ENCODE measurements at places on chromosomes 3 and 15.

DNA sequence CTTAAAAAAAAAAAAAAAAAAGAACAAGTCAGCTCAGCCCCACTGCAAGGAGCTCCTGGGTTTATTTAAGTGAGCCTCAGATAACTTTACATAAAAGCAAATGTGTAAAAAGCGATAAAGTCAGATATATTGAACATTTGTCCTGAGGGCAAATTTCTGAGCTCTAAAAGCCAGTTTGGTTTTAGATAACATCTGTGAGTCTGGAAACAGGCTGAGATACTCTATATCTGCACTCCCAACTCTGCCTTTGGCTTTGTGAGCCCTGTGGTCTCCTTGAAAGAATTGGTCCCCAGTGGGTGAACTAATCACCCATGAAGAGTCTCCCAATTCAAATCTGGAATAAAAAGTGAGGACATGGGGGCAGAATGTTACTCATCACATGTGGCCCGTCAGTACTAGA, 104.6 kb downstream of the APBA2 start:
- DNase-seq = no peak

DNA sequence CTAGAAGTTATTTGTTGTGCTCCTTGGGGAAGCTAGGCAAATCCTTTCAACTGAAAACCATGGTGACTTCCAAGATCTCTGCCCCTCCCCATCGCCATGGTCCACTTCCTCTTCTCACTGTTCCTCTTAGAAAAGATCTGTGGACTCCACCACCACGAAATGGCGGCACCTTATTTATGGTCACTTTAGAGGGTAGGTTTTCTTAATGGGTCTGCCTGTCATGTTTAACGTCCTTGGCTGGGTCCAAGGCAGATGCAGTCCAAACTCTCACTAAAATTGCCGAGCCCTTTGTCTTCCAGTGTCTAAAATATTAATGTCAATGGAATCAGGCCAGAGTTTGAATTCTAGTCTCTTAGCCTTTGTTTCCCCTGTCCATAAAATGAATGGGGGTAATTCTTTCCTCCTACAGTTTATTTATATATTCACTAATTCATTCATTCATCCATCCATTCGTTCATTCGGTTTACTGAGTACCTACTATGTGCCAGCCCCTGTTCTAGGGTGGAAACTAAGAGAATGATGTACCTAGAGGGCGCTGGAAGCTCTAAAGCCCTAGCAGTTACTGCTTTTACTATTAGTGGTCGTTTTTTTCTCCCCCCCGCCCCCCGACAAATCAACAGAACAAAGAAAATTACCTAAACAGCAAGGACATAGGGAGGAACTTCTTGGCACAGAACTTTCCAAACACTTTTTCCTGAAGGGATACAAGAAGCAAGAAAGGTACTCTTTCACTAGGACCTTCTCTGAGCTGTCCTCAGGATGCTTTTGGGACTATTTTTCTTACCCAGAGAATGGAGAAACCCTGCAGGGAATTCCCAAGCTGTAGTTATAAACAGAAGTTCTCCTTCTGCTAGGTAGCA, 657 bp downstream of the PATL2 start:
- peak; percentile 60 for DNase-seq

DNA sequence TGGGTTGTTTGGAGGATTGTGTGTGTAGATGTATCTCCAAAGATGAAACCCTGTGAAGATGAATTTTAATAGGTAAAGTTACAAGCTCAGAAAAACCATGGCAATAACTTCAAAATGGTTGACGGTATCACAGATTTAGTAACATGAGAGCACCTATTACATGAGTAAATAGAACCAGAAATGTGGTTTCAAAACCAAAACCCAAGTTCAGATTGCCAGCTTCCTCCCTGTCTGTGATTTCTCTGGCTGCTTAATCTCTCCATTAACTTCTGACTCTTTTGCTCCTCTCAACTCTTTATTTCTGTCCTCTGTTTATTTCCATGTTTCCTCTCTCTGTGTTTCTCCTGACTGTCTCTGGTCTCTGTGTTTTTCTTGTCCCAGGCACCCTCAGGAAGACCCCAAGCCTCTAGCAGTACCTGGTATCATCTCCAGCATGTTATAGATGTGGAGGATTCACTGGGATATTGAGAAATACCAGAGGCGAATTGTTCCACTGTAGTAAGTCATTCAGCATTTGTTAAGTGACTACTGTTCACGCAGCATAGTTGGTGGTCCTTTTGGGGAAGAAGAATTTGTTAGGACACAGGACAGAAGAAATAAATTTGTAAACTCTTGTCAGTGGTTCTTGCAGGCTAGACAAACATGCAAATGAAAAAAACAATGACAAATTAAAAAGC, 138.8 kb downstream of the BBX start:
- DNase-seq = peak; percentile 26

DNA sequence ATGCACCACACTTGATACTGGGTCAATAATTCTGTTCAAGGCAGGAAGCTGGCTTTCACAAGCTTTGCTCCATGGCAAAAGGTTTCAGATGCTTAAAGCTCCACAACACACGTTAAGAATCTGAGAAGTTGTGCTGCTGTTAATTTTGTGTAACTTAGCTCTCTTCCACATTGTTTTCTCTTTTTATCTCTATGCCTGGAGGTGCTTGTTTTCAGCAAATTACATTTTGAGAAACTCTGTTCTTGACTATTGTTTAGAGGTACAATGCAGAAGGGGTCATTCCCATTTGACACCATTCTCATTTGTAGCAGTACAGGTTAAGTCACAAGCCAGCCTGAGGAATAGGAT, 156.0 kb downstream of the FNDC3B start:
- no peak for DNase-seq

DNA sequence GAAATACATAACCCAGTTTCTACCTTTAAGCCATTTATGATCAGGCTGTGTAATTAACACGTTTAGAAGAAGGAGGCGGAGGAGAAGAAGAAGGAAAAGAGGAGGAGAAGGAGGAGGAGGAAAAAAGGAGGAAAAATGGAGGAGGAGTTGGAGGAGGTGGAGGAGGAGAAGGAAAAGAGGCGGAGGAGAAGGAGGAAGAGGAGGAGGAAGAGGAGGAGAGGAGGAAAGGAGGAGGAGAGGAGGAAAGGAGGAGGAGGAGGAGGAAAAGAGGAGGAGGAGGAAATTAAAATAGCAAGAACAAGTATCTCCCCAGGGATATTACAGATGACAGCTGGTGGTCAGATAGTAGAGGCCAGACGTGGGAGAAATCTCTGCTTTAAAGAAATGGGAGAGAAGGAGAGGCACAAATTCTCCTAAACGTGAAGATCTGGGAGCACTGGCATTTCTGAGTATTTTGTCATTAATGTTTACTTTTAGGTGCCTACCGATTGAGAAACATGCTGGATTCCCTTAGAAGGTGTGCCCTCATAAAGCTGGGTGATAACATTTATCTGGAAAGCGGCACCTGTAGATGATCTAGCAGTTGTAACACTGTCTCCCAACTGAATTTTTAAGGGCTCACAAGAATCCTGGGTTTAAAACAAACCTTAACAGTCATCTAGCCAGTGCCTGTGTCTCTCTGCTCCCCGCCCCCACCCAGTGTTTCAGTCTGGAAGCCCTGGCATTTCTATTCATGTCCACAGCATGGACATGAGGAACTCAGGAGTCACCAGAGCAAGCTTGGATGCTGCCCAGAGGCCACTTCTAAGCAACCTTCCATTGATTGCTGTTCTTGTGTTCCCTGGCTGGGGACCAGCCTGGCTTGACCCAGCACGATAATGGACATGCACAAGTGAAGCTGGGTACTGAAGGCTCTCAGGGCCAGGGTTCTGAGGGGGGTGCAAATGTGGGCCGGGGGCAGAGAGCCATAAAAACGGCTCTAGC, 75.2 kb downstream of the CHRNA7 start:
- no peak for DNase-seq

GRCh38 chr3:28947061-28947460, 333.8 kb upstream of the RBMS3 start:
- no peak for DNase-seq

- peak; percentile 1 for DNase-seq
These were observed 124.4 kb downstream of the ANO10 start for GRCh38 chr3:43497422-43497821.

- DNase-seq = no peak
These were observed 78.8 kb downstream of the PDCD6IP start for GRCh38 chr3:33877187-33877586.

DNA sequence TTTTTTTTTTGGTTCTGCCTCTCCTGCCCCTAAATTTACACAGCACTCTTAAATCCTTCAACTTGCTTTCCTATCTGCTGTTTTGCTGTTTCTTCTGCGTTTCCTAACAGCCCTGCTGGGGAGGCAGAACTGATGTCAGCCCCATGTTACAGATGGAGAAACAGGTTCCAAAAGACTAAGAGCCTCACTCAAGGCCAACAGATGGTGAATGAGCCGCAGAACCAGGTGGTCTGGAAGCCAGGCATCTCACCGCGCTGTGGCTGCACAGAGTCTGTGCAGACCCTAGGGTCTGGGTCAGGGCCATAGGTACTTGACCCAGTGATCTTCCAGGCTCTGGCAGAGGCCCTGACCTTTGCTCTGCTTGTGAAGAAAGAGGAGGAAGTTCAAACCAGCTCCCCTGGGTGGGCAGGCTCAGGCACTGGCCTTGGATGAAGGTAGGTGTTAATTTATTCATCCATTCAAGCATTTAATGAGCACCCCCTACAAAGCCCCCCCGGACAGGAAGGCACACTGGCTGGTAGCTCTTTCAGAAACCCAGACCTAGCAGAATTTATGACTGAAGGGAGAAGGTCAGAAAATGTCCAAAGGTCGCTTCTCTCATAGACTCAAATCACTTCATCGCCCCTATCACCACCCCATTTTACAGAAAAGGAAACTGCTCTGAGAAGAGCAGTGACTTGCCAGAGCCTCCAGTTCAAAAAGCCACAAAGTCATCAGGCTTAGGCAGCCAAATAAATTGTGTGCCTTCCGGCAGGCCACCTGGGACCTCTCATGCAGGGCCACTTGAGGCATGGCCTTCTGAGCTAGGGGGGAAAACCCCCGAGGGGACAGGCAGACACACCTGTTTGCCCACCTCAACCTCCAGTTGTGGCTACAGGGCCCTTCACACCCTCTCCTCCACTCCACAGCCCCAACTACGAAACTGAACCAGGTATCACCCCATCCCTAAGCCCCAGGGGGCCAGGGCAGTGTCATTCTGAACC, 2.7 kb downstream of the CHDH start:
- no peak for DNase-seq

DNA sequence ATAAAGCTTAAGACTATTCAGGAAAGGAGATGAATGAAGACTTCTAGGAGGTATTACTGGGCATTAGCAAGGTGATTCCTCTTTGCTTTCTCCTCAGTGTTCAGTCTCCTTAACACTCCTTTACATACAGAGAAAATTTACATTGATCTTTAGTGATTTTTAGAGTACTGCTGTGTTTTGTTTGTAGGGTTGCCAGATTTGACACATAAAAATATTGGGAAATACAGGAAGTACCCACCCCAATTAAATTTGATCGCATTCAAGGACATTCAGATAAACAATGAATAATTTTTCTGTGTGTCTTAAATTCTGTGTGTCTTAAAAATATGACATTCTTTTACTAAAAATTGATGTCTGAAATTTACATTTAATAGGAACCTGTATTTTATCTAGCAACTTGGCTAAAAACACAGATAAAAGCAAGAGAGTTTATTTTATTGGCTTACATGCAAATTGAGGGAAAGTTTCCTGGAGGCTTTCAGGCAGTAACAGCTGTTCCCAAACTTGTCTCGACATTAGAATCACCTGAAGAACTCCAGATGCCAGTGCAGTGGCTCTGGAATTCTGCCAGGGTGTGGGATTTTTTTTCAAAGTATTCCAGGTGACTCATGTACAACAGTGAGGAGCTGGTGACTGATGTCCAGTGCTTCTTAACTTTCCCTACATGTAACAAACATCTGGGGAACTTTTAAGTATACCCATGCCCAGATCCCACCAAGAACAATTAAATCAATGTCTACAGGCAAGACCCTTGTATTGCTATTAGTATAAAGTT, 23.4 kb upstream of the PLOD2 start:
- peak; percentile 80 for DNase-seq

All from ELR (cell line).